ENCODE measurements at places on chromosomes 2 and 18.

DNA sequence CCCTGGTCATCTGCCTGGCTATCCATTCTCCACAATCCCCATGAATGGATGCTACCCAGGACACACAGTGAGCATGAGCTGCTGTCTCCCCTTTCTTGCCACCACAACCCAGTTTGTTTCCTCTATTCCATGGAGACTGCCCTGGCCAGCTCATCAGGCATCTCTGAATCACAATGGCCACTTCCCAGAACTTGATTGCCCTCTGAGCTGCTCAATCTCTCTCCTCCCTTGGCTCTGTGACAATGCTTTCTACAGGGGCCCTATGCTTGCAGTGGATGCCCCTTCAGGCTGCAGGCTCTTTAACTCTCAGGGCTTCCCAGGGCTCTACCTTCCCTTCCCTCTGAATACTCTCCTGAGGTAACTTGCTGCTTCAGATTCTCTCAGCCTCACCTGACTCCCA lies 14.4 kb upstream of the SLC4A5 start:
- no peak for DNase-seq

GRCh38 chr2:112836163-112836560 lies 417 bp downstream of the IL1B start:
- no peak for DNase-seq

DNA sequence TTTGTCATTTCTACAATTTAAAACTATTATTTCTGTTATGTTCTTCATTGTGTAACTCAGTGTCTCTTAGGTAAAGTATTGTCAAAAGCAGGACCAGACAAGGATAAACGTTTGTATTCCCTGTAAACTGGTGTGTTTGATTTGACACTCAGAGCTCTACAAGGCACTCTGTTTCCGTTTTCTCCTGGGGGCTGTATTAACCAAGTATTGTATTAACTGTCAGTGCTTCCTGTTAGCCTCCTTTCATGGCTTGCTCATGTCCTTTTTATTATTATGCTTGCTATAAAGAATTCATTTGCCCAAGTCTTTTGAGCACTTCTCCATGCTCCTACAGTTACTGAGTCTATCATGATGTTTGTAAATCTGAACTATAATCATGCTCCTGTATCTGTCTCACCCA lies 323.7 kb downstream of the LPIN1 start:
- no peak for DNase-seq

- DNase-seq, result no peak
Measured at GRCh38 chr2:69577467-69578197, 65.9 kb downstream of the AAK1 start.

GRCh38 chr18:44589693-44590355 lies 90.9 kb upstream of the SETBP1 start:
- no peak for DNase-seq

- no peak for DNase-seq
Measured at GRCh38 chr18:13424363-13424762, 205.8 kb downstream of the LDLRAD4 start.

- no peak for DNase-seq
Measured at GRCh38 chr2:239544918-239545465, 144.2 kb upstream of the HDAC4 start.

DNA sequence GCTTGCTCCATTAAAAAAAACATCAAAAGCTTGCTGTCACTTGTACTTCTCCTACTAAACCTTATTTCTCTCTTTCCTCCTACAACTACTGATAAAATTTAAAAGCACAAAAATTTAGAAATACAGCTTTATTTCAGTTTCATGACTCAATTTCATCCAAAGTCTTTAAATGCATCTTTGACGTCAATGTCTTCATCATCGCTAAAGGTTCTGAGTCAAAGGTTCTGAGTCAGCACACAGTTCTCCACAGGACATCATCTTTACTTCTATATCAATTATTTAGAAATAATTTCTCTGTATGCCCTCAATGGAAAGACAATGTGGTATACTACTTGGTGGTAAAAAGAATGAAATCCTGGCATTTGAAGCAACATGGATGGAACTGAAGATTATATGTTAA lies 163.9 kb upstream of the DNMT3A start:
- DNase-seq, result no peak

DNA sequence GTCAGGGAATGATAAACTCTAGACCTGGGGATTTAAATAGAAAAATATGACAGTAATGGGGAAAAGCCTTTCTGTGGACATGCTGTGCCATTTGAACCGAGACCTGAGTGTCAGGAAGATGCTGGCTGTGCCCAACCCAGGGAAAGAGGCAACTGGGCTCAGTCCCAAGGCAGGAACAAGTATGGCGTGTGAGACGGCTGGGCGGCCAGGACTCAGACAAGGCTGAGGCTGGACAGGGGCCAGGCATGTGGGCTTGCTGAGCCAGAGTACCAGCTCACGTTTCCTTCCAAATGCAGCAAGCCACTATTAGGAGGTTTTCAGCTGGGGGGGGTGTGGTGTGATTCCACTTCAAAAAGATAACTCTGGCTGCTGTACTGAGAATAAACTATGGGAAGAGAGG lies 92.4 kb downstream of the INPP5D start:
- DNase-seq, result no peak
